WTC11 (cell line): ENCODE measurements at places on chromosomes 6 and 20. TPM values are rescaled to one million over a fixed set of nuclear protein-coding genes. Genes with fewer than 3 reads are reported as not detected.

- no peak for DNase-seq
These were observed 323.0 kb downstream of the UTRN start for GRCh38 chr6:144607998-144608735.

DNA sequence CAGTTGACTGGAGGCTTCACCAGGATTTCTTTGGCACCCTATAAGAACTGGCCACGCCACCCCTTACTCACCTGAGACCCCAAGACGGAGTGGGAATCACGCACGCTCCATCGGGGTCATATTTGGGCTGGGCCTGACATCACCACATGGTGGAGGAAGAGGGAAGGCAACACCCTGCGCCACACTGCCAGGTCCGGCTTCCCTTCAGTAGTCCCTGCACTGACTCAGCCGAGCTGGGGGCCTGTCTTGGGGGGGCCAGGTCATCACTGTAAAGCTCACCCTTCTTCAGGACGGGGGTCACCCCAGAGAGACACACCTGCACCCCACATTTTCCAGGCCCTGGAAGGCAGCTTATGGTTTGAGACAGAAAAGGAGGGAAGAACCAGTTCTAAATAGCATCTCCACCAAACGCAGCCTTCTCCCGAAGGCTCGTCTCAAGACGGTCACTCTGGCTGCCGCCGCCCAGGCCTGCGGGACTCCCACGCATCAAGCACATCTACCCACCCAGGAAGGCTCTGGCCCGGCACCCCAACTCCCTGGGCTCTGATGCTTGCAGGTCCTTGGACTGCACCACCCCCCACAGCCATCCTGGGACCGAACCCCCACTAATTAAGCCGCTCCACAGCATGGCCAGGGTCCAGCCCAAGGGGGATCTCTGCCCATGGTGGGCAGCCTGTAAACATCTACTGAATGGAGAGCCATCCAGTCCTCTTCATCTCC is 51.8 kb downstream of the GINS1 start:
- no peak for DNase-seq

DNA sequence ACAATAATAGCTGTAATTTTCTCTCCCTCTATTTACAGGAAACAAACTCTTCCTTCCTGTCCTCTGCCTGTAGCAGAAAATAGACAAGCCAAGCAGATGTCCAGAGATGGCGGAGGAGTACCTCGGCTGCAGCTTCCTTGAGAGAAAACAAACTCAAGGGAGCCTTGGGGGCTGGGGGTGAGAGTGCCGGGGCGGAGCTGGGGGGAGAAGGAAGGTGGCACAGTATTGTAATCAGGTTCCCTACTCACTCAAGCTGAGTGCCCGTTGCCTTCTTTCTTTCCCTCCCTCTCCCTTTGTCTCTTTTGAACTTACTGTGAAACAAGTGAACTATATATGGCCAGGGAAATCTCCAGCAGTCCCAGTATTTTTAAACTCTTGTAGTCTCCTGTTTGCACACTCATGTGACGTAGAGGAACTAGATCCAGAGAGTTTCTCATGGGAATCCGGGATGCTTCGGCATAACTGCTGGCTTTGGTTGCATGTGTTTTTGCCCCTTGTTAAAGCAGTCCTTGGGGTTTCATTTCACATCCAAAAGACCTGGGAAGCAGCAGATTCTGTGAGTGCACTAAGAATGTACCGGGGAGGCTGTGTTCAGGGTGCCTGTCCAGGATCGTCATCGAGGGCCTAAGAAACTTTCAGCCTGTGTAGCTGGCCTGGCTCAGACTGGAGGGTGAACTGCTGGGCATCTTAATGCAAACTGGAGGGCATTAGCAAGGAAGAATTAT is 44.6 kb upstream of the HDDC2 start:
- DNase-seq, result no peak

GRCh38 chr6:36463676-36464075 is 20.9 kb downstream of the KCTD20 start:
- DNase-seq, result no peak

The C20orf202 gene
- total RNA-seq, result 0.11 to 0.22 TPM in 2 of 3 replicates, not detected in the other

The ADGRF1 gene
- total RNA-seq, result 0.11 to 0.26 TPM (median 0.16 TPM) in 3 replicates

GRCh38 chr6:162088091-162088490 is 639.5 kb downstream of the PRKN start:
- no peak for DNase-seq
